Stimulated activated CD8-positive, alpha-beta memory T cell treated with anti-CD3 and anti-CD28 coated beads, Interleukin-4, amount 100 ng/mL, for 1 hour (primary cell): ENCODE measurements at places on chromosomes 1 and 21.

GRCh38 chr1:7172804-7173203 is 387.6 kb downstream of the CAMTA1 start:
- DNase-seq: no peak

DNA sequence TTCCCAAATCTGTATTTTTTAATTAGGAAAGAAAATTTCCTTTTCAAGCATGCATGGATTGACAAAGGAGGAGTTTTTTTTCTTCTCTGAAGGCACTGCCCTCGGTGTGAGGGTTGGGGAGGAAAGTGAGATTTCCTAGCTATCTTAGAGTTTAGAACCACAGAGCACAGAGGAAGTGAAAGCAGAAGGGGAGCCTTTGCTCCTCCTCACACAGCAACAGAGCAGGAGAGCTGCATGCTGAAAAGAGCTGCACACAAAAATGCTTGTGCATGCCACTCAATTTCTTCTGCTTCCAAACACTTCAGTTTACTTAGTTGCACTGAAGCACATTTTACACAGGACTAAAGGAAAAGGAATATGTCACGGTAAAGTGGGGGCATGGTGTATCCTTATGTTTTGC is 308.1 kb downstream of the GPATCH2 start:
- DNase-seq: no peak

GRCh38 chr1:192005976-192006375 is 152.3 kb upstream of the RGS18 start:
- DNase-seq: no peak

GRCh38 chr1:38569932-38570656 is 289.5 kb downstream of the RRAGC start:
- DNase-seq: no peak

DNA sequence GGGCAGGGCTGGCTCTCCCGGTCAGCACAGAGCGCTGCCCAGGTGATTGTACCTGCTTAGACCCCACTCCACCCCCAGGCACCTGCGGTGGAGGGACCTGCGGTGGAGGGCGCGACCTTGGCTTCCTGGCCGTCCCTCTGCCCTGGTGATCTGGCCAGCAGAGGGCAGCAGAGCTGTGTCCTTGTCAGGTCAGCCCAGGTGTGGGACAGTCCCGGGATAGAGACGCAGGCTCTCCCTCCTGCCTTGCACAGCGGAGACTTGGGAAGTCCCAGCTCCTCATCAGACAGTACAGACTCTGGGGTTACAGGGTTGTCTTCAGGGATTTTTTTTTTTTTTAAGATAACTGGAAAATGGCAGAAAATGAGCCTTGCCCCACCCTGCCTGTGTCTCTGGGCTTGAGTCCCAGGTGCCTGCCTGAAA is 10.0 kb downstream of the SLX9 start:
- DNase-seq: peak; percentile 76

DNA sequence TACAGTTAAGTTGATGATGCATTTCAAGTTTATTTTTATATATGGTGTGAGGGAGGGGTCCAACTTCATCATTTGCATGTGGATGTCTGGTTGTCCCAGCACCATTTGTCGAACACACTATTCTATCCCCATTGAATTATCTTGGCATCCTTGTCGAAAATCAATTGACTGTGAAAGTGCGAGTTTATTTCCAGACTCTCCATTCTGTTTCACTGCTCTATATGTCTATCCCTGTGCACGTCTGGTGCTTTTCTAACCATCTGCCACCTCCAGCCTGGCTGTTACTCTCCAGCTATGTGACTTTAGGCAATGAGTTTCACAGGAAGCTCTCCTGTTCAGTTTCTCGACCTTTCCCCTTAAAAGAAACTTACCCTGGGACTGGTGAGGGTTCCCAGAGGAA is 137.1 kb upstream of the KLHDC7A start:
- DNase-seq: no peak

DNA sequence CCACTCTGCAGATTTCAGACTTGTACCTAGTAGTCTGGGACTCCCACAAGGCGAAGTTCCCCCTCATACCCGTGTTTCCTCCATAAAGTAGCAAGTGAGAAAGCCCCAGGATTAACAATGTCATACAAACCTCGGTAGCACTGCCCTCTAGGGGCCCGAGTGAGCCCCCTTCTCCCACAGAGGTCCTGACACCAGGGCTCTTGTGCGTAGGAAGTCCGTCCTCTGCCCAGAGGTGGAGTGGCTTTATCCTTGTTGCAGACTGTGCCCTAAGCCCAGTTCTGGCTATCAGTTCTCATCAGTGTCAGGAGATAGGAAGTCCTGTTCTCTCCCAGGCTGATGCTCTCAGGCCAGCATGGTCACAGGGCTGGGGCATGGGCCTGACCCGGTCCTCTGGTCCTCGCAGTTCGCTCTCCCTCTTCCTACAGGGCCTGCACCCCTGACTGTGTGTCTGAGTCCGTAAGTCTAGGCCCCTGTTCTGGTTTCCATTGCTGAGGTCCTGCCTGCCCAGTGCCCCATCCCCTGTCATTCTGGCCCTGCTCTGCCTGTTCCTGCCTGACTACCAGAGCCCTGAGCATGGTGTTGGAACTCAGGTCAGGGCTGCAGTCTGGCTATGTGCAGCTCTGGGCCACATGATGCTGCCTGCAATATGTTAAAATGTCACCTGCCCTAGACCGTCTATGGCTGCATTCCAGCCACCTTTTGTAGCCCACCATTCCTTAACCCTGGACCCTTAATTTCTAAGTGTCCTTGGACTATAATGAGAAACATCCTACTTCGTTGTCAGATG is 285.6 kb downstream of the ASTN1 start:
- no peak for DNase-seq
